ENCODE measurements at places on chromosomes 16 and 17.

- DNase-seq = peak; percentile 36
Observed at GRCh38 chr17:81711814-81712467, at the start of gene SLC25A10. TSS of gene SLC25A10 (plus strand) at chr17:81712284. CDS start at chr17:81712427, 143 bp downstream.

- no peak for DNase-seq
Observed at GRCh38 chr16:21613361-21613760, 14.0 kb downstream of the METTL9 start.

DNA sequence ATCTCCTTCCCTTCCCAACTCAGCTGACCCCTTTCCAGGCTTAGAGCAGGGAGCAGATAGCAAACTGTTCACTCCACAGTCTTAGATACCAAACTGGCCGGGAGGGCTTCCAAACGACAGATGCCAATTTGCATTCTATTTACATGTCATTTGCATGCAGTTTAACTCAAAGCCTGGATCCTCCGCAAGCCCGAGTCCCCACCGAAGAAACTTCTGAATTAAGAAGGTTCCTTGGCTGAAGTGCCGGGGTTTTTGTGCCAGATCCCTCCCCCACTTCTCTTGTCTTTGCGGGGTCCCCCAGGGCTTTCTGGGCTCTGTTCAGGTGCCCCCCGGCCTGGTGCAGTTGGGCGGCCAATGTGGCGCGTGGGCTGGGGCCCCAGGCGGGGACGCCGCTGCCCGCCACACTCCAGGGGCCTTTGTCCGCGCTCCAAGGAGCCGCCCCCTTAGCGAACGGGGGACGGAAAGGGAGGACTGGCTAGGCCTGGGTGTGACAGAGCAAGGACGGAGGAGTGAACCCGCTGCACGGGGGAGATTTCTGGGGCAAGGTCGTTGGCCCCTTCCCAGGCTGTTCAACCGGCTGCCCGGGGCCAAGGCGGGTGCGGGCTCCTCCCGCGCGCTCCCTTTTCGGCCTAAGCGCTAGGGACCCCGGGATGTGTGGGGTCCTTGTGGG lies 1.2 kb downstream of the GPRC5B start:
- DNase-seq = no peak

GRCh38 chr16:64012166-64012565 lies 1109.7 kb downstream of the CDH11 start:
- DNase-seq = no peak

- DNase-seq = no peak
Observed at GRCh38 chr17:9209347-9209746, 188.0 kb downstream of the NTN1 start.

GRCh38 chr16:2717383-2718263 lies 2.4 kb downstream of the PRSS27 start:
- no peak for DNase-seq

DNA sequence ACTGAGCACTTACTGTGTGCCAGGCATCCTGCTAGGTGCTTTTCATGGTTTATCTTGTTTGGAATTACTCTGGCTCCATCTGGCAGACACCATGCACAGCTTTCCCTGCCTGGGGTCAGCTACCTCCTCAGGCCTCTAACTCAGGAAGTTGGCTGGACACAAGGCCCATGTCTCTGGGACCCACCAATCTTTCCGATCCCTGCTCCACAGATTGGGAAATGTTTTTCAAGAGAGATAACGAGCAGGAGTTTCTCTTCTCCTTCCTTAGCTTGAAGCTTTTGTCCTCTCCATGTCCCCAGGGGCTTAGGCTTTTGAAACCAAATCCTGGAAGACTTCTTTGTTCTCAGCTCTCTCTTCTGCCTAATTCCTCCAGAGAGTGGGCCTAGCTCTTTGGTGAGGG lies 11.5 kb upstream of the ELAC2 start:
- no peak for DNase-seq

DNA sequence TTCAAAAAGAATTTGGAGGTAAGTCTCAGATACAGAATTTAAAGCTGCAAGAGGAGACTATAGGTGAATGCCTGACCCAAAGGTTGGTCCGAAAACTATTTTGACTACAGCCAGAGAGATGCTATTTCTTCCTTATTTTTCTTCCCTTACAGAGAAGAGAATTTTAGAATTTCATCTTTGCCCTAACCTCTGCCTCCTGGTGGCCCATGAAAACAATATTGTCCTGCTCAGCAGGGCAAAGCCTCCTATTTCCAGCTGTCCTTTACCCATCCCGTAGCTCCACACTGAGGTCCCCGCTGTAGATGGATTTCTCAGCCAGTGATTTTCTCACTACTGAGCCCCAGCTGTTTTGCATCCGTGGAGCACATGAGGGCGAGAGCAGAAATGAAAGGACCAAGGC lies 24.6 kb downstream of the HOXB1 start:
- DNase-seq = no peak

DNA sequence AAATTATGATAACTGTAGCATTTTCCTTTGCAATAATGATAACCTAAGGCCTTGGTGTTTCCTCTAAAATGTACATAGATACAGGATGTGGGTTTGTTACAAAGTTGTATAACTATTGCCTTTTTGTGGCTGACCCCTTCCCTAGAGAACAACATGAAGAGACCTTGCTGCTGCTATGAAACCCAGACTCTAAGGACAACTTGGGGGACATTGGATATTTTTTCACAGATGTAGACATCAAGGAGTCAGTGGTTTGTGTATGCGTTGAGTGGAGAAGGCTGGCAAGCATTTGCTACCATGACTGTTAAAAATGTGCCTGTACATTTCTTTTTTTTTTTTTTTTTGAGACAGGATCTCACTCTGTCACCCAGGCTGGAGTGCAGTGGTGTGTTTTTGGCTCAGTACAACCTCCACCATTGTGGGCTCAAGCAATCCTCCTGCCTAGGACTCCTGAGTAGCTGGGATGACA lies 12.3 kb downstream of the HMOX2 start:
- DNase-seq = no peak

- DNase-seq = no peak
Observed at GRCh38 chr17:2903193-2903974, 107.1 kb downstream of the RAP1GAP2 start.

Measured in stimulated activated CD4-positive, alpha-beta T cell treated with anti-CD3 and anti-CD28 coated beads, Interleukin-1b, Interleukin-23, amount 100 ng/mL, for 1 hour (primary cell).